ENCODE measurements at places on chromosomes 16 and 17.

DNA sequence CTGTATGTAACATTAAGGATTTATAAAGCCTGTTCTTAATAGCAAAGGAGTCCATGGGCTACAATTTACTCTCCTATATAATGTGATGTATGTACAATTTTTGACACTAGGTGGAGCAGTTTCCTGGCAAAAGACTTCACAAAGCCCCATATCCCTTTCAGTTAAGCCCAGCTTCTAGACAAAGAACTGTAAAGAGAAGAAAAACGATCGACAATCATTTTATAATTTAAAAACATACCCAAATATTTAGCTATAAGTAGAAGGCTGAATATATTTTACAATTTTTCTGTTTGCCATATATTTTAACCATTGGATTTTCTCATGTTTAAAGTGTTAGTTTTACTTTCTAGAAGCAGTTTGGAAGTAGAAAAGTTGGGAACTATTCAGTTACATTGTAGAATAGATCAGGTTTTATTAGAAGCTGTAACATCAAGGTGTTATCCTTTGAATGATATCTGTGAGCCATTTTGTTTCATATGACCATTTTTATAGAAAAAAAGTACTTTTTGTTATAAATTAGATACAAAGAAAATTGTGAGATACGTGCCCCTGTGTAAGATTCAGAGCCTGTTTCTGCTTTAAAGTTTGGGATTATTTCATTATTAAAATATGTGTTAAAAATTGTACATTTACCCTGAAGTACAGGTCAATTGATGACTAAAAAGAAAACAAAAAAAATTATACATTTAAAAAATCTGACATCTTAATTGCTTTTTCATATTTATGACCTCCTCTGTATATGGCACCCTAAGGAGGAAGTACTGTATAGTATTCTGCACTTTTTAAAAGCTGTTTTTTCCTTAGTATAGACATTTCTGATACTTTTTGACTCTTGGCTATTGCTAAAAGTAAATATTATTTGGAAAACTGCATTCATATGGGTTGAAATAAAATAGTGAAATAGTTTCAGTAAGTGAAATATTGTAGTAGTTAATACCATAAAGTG, 46.3 kb downstream of the VMP1 start:
- DNase-seq = no peak

DNA sequence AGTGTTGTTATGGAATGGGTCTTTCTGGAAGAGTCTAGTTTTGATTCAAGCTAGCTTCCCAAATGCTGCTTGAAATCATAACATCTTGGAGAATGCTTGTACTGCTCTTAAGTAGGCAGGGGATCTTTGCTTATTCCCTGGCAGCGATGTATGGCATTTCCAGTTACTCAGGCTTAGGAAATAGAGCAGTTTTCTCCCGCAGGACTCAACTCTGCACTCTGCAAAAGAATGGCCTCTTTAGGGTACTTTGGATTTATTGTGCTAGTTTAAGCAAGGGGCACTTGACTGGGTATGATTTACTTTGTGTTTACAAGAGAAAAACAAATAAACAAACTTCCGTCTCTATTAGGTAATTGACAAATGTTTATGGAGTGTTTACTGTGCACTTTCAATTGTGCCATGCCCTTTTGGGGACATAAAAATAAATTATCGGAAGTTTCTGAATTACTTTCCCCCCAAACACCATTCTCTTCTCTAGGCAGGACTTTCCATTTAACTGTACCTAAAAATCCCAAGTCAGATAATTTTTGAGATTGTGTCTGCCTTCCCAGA, 164.0 kb downstream of the MAP2K6 start:
- DNase-seq = no peak

DNA sequence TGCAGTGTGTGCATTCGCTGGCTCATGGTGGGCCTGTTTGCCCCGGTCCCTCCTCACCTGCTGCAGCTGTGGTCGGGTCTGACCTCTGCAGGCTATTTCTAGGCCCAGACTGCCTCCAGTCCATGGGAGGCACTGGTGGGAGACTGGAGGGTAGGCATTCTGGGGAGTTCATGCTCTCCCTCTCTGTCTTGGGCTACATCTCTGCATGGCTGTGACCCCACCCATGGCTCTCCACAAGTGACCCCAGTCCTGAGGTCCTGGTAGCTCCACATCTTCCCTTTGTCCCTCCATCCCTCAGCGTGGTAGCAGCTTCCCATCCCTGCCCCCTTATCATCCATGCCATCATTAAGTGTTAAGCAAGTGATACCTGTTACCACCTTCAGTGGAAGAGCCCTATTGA, 107.8 kb upstream of the SEC14L1 start:
- DNase-seq = no peak

- DNase-seq = no peak
These were observed 235.7 kb downstream of the PMP22 start for GRCh38 chr17:15029469-15029868.

DNA sequence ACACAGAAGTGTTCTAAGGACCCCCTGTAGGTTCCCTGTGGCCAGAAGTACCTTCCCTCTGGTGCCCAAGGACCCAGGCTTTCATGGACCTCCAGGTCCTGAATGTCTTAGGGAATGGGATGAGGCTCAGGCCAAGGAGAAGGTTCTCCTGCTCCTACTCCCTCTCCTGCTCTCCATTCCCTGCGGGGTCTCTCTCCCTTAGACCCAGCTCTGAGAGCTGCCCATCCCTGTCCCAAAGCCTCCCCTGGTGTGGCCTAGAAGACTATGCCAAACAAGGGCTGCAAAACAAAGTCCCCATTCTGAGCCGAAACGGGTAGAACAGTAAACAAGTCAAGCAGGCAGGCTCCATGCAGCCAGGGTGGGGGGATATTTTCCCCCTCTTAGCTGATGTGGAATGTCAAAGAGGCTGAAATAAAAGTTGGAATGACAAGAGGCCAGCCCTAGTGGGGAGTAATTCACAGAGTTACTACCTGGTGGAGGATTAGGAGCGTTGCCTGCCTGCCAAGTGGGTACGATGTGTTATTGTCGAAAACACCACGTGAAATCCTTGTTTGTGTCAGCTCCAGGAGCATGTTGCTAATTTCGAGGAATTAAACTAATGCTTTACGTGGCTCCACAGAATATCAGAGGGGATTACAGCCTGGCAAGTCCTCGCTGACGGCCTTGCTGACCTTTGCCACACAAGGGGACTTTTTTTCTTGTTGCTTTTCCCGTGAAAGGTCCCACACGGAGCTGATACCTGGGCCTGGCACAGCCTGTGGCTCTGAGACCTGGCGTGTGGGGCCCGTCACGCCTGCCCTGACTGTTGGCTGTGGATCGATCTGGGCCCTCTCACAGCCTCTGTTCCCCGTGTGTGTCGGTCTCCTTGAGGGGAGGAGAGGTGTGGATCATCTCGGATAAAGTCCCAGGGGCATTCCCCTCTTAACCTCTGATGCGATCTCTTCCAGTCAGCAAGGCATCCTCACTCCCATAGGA, 2.9 kb downstream of the WFIKKN2 start:
- DNase-seq = peak; percentile 60

DNA sequence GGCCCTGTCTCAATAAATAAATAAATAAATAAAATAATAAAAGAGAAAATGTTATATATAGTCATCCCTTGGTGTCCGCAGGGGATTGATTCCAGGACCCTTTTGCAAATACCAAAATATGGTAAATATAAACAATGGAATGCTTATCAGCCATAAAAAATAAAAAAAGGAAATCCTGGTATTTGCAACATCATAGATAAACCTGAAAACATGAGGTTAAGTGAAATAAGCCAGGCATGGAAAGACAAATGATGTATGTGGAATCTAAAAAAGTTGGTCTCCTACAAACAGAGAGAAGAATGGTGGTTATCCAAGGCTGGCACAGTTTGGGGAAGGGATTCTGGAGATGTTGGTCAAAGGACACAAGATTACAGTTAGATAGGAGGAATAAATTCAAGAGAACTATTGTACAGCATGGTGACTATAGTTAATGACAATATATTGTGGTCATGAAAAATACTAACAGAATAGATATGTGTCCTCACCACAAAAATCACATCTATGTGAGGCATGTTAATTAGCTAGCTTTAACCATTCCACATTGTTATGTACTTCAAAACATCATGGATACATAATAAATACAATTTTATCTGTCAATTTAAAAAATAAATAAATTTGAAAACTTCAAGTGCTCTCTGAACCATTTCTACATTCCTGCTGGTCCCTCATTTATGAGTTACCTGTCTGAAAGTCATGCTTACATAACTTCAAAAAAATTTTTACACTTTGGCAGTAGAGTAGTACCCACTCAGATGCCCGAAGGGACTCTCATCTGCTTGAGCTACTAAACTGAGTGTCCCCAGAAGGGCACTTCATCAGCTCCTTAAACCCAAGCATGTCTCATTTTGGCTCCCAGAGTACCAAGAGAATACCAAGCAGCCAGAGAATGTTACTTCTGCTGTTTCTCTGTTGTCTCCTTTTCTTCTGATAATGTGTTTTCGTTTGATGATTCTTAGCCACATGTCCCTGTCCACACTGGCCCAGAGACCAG, 26.6 kb downstream of the N4BP1 start:
- no peak for DNase-seq

- DNase-seq = no peak
These were observed 3.4 kb upstream of the TM4SF5 start for GRCh38 chr17:4768298-4768697.

DNA sequence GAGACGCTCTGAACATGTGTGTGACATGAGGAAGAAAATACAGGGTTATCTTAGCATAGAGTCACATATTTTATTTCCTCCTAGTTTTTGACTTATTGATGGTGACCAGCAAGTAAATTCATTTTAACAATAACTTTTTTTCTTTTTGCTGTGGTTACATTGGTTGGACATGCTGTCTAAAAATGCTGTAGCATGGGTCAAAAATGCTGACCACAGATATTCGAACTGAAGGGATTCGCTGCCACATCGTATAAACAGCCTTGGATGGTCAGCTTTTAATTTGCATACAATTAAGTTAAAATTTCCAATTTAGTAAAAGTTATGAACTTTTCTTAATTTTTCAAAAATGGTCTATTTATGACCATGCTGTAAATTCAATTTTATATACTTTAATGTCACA, 30.5 kb downstream of the RPGRIP1L start:
- DNase-seq = no peak

GRCh38 chr17:79691931-79692330, 38.8 kb upstream of the ENPP7 start:
- no peak for DNase-seq

GRCh38 chr17:77465358-77466041, 324.7 kb downstream of the SEC14L1 start:
- DNase-seq = no peak

DNA sequence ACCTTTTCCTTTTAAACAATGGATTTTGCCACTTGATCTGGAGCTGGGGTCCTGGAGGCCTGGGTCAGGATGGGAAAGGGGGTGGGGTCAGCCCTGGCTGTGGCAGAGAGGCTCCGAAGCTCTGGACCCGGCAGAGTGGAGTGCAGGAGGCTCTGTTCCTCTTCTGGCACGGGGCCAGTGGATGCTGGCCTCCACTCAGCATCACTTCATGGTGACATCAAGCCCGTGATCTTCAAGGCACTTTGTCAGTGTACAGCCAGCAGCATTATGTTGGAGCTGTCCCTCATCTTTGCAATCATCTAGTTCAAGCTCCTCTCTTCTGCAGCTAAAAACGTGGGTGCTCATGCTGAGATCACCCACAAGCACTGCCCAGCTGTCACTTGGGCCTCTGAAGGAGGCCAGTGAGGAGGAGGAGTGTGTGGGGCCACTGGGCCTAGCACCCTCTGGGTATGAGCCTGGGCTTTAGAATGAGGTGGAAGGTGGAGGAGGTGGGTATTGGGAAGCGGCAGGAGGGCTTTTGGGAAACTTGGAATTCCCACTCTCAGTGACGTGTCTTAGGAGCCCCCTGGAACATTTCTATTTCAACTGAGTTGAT, 45.9 kb upstream of the MGAT5B start:
- no peak for DNase-seq

DNA sequence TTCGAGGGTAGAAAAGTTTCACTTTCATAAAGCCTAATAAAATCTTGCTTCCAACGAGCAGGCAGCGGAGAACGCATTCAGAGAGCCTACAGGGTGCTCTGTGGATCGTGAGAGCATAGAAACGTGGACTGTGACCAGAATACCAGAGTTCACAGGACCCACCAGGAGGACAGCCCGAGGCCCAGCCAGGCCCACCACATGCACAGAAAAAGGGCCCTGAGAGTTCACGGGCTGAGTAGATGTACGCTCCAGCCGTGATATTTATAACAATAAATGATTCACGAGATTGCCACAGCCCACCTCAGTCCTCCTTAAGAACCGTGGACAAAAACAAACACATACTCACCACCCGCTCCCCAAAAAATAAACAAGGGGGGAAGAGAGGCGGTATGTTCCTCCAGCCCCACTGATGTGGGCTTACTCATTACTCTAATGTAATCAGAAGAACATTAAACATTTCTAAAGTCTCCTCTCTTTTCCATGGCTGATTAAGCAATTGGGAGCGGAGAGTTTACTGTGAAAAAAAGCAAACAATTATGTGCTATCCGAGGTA, 207.2 kb downstream of the C16orf78 start:
- DNase-seq = no peak

- no peak for DNase-seq
These were observed 7.3 kb upstream of the TSPOAP1 start for GRCh38 chr17:58335779-58336455.

DNA sequence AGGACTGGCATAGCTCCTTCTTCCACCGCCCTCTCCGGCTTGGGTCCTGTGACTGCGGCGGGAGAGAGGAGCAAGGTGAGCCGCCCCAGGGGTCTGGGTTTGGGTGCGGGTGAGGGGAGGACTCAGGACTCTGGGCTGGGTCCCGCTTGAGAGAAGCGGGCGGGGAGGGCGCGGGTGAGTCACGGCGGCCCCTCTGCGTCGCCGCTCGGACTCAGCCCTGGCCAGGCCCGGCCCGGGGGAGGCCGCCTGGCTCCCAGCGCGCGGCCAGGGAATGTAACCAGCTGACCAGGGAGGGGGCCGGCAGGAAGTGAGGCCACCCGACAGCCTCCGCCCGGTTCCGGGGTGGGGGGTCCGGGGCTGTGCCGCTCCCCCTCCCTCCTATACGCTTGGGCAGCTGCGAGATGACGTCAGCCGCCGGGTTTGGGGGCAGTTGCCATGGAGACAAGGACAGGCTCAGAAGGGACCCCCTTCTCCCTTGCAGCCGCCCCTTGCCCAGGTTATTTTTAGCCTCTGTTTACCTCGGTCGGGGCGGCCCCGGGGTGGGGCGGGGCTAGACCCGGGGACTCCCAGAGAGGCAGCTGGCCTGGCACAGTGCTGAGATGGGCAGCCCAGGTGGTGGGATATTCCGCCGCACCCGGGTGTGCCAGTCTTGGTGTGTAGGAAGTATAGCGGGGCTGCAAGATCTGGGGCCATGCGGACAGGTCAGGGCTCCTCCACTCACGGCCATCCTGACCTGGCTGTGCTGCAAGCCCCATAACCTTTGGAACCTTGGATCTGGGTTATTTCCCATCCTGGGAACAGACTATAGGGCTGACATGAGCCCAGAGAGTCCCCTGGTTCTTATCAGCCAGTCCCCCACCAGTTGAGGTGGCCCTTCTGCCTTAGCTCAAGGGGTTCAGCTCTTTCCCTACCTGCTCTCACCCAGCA, 1.6 kb downstream of the RIPOR1 start:
- peak; percentile 93 for DNase-seq

- peak; percentile 87 for DNase-seq
These were observed 39.2 kb upstream of the GSE1 start for GRCh38 chr16:85573696-85574641.

- no peak for DNase-seq
These were observed 20.3 kb downstream of the COPRS start for GRCh38 chr17:31838636-31839225.

Measured in coronary artery (tissue), 2 donors.